ENCODE measurements at places on chromosomes 6 and 20. TPM values are rescaled to one million over a fixed set of nuclear protein-coding genes. Genes with fewer than 3 reads are reported as not detected.

TTLL9 gene
- not detected for total RNA-seq

DNA sequence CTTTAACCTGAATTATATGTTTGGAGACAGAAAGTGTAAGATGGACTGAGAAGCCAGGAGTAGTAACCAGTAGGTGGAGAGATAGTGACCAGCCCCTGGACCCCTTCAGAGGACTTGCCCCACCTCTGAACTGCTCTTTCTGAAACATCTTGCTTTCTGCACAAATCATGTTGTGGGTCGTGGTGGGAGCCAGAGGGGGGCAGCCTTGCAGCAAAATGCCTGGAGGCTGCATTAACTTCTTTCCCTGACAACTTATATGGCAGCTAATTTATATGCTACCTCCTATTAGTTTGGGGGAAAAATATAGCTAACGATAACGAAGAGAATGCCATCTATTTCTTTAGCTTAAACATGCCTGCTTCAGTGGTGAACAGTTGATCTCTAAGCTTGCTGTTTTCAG is 859.8 kb downstream of the MAFB start:
- peaks cover 17% of the 10 kb centered on the region for H3K4me1 ChIP-seq
- peak; percentile 44 for DNase-seq
- no peak overlapping the region for H3K27ac ChIP-seq
- H3K36me3 ChIP-seq = no peaks in the 10 kb centered on the region
- H3K4me3 ChIP-seq = no peak overlapping the region

- no peak overlapping the region for H3K27ac ChIP-seq
- H3K36me3 ChIP-seq = no peaks in the 10 kb centered on the region
- H3K4me3 ChIP-seq = no peak overlapping the region
- no peaks in the 10 kb centered on the region for H3K27me3 ChIP-seq
Observed at GRCh38 chr20:826695-827323, 6.7 kb upstream of the FAM110A start.

DNA sequence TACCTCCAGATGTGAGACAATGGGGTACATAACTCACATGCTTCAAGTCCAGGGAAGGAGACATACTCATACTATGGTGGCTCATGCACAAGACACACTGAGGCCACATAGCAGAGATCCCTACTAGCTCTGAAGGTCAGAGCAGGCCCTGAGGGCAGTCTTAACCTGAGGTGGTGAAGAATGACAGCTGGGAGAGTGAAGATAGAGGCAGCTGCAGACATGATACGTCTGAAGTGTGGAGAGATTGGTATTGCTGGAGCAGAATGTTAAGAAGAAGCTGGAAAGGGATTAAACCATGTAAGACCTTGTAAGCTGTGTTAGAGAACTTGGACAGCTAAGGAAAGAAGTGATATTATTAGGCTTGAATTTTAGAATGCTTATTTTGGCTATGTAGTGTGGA is 32.9 kb downstream of the PGM3 start:
- H3K36me3 ChIP-seq = peaks cover 9% of the 10 kb centered on the region
- H3K27ac ChIP-seq = no peak overlapping the region
- no peaks in the 10 kb centered on the region for H3K27me3 ChIP-seq
- no peak overlapping the region for H3K4me3 ChIP-seq
- DNase-seq = no peak

Data from GM23248 (cell line).